ENCODE measurements at places on chromosomes 6 and 20.
A peak's percentile ranks its signal among the peaks of the same experiment; 100 is the strongest.

DNA sequence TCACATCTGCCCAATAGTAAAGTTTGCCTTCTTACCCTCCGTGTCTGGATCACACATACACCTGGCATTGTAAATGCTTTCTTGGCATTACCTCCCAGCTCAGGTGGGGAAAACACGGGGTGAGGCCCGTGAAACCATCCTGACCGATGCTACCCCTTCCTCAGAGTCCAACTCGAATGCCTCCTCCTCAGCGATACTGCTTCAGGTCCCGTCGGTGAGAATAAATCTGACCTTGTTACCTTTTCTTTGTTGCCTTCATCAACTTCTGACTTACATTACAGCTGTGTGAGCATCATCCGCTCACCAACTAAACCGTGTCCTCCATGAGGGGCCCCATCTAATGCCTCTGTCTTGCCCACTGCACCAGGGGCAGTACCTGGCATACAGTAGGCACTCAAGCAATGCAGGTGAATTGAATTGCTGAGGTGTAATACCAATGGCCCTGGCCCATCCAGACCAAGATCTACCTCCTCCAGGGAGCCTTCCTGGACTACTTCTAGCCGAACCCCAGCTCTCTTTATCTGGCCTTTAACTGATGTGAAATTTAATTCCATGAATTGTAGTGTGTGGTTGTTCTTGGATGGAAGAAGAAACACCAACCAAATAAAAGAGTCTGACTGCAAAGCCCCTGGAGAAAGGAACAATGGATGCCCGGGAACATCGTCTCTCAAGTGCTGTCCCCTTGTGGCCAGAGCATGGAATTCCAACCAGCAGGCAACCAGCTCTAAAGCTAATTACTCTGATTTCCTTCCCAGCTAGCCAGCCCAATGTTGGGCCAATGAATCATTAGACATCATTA, 141.5 kb downstream of the ANKRD60 start:
- no peak for DNase-seq

DNA sequence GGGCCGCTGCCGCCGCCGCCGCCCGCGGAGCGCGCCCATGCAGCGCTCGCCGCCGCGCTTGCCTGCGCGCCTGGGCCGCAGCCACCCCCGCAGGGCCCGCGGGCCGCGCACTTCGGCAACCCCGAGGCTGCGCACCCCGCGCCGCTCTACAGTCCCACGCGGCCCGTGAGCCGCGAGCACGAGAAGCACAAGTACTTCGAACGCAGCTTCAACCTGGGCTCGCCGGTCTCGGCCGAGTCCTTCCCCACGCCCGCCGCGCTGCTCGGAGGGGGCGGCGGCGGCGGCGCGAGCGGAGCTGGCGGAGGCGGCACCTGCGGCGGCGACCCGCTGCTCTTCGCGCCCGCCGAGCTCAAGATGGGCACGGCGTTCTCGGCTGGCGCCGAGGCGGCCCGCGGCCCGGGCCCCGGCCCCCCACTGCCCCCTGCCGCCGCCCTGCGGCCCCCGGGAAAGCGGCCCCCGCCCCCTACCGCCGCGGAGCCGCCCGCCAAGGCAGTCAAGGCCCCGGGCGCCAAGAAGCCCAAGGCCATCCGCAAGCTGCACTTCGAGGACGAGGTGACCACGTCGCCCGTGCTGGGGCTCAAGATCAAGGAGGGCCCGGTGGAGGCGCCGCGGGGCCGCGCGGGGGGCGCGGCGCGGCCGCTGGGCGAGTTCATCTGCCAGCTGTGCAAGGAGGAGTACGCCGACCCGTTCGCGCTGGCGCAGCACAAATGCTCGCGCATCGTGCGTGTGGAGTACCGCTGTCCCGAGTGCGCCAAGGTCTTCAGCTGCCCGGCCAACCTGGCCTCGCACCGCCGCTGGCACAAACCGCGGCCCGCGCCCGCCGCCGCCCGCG, 730 bp downstream of the INSM1 start:
- no peak for DNase-seq

DNA sequence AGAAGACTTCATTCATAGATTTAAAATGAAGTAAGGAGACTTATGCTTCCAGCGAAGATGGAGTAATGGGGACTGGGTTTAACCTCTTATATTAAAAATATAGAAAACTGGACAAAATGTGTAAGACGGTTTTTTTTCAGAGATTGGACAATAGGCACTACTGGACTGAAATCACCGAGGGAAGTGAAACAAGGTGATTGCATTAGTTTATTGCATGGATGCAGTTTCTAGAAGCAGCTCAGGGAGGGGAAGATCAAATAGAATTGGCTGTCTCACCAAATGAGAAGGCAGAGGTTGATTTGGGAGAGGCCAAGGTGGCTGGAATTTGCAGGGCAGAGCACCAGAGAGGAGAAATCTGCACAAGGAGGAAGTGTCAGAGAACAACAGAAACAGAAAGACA, 162.6 kb downstream of the DNAH8 start:
- DNase-seq, result no peak

DNA sequence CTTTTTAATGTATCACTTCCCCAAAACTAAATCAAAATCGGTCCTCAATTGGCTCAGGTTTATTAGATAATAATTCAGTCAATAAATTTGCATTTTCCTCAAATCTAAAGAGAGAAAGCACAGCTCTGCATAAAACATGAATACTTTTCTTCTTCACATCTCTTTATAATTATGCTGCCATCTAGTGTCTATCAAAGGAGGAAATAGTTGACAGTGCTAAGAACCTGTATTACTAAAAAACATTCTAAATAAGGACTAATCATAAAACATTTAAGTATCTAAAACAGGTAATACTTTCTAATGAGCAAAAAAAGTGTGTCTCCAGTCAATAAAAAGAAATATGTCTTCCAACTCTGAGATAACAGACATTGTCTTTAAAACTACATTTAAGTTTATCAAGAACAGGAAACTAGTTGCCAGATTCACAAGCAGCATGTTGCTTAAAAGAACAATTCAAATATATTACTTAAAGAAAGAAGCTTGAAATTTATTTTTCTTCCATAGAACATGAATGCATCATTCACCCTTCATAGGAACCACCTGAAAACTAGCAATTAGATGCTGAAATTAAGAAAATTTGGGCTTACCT, 56.5 kb upstream of the DST start:
- no peak for DNase-seq

GRCh38 chr6:89302936-89303335, 12.2 kb downstream of the GABRR2 start:
- no peak for DNase-seq

- no peak for DNase-seq
These were observed 45.0 kb downstream of the PHACTR1 start for GRCh38 chr6:12761376-12762115.

GRCh38 chr6:80439721-80440470, 333.4 kb downstream of the BCKDHB start:
- no peak for DNase-seq

- DNase-seq, result peak; percentile 59
These were observed 268.2 kb downstream of the CDC5L start for GRCh38 chr6:44655412-44656342.

DNA sequence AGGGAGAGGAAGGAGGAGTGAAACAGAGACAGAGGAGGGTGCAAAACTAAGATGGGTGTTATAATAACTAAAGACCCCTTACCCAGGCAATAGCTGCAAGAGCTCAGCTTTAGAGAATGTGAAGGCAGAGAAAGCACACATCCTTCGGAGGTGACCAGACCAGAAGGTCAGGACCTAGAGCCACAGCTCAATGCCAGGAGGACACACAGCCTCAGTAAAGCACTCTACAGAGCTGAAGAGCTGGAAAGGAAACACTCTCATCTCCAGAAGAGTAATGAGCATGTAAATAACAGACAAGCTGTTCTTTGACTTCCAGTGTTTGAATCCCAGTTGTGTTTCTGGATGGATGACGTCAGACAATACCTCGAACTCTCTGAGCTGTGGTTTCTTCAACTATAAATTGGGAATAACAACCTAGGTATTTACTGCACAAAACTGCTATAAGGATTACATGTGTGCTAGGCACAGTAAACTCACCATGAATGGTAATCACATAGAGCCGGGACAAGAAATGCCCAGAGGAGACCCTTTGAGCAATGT, 63.2 kb downstream of the MAP3K5 start:
- DNase-seq, result no peak

DNA sequence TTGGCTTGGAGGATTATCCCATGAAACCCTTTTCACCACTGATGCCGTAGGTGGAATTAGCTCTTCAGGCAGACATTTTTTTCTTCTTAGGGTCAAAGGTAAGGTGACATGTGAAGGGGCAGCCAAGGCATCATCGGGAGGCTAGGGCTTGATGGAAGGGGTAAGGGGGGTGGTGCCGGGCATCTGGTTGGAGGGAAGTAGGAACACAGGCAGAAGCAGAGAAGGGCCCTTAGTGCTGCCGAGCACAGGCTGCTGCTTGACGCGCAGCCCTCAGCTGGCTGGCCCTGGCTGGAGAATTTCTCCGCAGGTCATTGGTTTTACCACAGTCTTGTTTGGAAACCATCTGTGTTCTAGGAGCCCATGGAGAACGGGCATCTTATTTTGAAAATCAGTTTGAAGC, 54.7 kb downstream of the TRAF3IP2 start:
- DNase-seq, result no peak

DNA sequence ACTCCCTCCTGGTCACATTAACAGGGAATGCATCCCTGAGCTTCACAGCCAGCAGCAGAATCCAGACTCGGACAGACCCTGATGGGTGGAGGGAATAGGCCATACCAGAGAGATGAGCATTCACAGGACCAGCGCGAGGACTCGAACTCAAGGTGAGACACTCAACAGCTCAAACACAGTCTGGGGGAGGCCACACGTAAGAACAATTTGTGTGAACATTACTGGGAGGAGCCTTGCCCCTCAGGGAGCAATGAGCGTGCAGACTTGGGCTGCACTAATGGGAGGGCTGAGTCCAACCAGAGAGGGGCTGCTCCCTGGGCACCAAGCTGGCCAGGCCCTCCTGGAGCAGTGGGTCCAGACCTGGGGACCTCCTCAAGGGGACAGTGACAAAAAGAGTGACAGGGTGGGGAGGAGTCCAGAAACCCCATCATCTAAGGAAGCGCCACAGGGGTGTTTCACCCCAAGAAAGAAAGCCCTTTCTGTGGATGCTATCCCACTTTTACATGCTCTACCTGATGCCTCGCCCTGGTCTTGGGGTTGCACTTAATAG, 118.4 kb downstream of the MRPL14 start:
- no peak for DNase-seq

GRCh38 chr6:154341871-154342270, 14.7 kb downstream of the IPCEF1 start:
- DNase-seq, result no peak

GRCh38 chr6:99270826-99271225, 78.6 kb downstream of the FAXC start:
- DNase-seq, result no peak

DNA sequence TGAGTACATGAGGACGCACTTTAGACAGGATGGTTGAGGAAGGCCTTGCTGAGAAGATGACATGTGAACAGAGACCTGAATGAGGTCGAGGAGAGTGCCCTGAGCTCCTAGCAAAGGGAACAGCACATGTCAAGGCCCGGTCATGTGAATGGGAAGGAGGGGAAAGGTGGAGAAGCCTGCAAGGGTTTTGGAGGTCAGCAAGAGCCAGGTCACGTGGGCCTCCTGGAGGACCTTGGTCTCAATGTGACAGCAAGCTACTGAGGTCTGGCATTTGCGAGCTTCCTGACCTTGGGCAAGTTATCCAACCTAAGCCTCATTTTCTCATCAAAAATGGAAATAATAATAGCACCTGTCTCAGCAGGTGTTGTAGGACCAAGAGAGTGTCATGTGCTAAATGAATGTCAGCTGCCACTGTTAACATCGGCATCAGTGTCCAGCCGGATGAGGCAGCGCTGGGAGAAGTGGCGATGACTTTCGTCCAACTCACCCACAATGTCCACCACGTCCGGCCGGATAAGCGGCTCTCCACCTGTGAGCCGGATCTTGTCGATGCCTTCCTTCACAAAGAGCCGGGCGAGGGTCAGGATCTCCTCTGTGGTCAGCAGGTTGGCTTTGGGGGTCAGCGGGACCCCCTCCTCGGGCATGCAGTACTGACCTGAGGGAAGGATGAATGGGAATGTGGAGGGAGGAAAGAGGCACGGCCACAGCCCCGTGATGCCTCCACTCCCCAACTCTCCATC, 8.9 kb downstream of the MOCS1 start:
- no peak for DNase-seq

GRCh38 chr20:57048027-57048869, 218.2 kb downstream of the BMP7 start:
- no peak for DNase-seq

- DNase-seq, result no peak
These were observed 1034.4 kb downstream of the EYS start for GRCh38 chr6:64672651-64673050.

GRCh38 chr6:15877231-15877630, 214.4 kb upstream of the DTNBP1 start:
- DNase-seq, result no peak

GRCh38 chr6:169934699-169935347, 183.4 kb downstream of the ERMARD start:
- no peak for DNase-seq

DNA sequence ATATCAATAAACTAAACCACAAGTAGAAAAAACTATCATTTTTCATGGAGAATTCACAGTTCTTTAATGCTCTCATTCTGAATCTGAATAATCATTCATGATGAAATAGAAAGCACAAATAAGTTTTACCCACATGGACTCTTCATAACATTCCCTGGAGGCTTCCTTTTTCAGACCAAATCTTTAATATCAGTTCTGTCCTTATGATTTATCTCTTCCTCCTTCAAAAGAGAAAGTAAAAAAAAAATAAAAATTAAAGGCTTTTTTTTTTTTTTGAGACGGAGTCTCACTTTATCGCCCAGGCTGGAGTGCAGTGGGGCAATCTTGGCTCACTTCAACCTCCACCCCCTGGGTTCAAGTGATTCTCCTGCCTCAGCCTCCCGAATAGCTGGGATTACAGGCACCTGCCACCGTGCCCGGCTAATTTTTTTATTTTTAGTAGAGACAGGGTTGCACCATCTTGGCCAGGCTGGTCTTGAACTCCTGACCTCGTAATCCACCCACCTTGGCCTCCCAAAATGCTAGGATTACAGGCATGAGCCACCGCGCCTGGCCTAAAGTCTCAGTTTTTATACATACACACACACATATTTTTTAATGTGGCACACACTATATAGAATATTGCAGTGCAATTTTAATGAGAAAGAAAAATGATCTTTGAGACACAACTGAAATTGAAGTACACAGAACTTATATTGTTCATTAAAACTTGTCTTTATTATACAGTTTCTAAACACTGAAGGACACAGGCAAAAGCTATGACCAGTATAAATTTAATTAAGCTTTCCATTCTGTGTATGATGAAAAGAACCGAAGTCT, 31.9 kb upstream of the ZNF217 start:
- no peak for DNase-seq

- DNase-seq, result no peak
These were observed 587.2 kb downstream of the EPM2A start for GRCh38 chr6:145147981-145148749.

- no peak for DNase-seq
These were observed 212.5 kb upstream of the GRIK2 start for GRCh38 chr6:101181006-101181405.

- DNase-seq, result no peak
These were observed 298.4 kb downstream of the TRDN start for GRCh38 chr6:123338394-123338793.

- no peak for DNase-seq
These were observed 115.1 kb downstream of the MAN1A1 start for GRCh38 chr6:119234457-119234856.

GRCh38 chr6:87784051-87784450, 82.0 kb upstream of the AKIRIN2 start:
- DNase-seq, result no peak

Data from activated T-helper 1 cell treated with anti-CD3 and anti-CD28 coated beads, Interleukin-2, amount 50 U/mL, for 16 hours (primary cell).